ENCODE measurements at places on chromosomes 1 and 21.

GRCh38 chr1:17207966-17208418, 3.1 kb downstream of the PADI1 start:
- peak; percentile 68 for DNase-seq

DNA sequence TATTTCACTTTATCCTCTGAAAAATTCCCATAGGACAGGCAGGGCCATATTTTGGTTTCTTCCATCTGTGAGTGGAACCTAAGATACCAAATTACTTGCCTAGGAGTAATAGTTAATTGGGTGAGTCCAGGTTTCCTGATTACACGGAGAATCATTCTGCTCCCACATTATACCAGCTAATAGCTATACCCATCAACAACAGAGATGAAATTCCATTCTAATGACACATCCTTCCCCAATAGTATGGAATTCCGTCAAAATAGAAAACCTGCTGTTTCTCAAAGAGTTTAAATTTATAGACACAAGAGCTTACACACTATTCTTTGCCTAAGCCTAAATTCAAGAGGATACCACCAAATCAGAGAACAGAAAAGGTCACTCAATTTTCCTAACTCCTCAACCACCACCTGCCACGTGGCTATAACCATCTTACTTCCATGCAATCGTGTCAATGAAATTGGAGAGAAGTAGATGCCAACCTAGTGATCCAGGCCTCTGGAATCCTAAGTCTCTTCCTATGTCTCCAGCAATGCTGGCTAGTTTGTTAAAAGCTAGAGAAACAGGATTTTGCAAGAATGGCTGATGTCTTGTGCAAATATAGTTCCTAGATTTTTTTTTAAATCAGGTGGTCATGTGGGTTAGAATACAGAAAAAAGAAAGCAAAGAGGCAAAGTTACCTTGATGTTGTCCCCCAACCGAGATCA, 6.2 kb downstream of the PPT1 start:
- no peak for DNase-seq

- DNase-seq = no peak
These were observed 128.2 kb downstream of the DMRTB1 start for GRCh38 chr1:53587252-53587988.

DNA sequence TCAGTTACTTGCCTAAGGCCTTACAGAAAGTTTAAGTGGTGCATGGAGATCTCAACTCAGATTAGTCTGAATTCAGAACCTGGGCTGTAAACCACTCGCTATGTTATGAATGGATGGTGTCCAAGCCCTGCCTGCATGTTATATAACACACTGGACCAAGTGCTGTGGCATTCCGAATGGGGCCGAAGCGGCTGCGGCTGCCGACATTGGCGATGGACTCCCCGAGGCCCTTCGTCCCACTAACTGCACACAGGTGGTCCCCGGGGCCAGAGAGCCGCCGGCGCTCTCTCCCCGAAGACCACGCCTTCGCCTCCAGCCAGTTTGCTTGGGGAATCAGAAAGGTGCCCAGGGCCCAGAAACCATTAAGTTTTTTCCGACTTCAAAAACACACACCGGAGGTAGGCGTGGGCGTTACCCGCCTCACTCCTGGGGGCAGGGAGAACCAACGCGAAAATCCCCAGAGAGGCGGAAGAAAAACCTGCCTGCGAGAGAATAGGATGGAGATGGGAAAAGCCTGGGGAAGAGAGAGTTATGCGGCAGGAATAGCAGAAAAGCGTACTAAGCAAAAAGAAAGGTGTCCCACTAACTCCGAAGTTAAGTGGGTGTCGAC, 579 bp upstream of the TENT5C start:
- DNase-seq = no peak

DNA sequence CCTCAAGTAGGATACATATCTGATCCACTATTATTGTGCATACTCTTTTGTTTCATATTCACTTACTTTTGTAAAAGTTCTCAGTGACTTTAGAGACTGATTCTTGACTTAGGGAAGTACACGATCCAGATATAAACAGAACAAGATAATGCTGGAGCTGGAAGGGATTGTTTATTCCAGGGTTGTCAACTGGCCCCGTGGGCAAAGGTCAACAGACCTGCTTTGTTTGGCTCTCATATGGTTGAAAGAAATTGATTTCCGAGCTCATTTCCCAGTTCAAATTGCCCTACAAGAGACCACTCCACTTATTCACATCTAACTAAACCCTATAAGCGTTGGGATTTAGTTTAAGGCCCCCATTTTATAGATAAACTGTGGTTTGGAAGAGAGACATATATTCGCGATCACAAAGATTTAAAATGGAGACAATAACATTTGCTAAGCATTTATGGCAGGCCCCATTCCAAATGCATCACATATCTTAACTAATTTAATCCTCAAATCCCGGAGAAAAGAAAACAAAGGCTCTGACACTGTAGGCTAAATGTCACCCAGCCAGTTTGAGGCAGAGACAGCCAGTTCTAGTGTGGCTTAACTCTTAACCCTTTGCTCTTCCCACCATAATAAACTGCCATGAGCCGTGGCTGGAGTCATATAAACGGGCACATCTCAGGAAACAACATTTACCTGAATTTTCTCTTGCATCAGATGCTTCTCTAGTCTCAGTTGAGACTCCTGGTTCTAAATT, 20.6 kb downstream of the REG4 start:
- no peak for DNase-seq

- peak; percentile 16 for DNase-seq
These were observed 214.7 kb upstream of the EDN2 start for GRCh38 chr1:41698916-41699860.

DNA sequence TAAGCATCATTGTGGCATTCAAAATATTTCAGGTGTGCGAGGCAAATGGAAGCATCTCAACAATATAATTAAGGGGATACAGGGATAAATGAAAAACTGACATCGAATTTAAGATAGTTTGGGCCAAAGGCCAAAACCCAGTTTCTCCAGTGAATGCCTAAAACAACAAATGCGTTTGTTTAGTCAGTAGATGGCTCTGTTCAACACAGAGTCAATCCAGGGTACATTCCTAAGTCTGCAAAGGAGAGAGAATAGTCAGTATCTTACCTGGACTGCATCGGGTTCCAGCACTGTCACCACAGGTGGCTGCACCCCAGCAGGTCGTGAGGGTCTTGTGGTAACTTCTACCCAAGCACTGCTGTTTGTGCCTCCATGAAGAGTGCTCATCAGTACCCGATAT, 321.1 kb downstream of the KCTD3 start:
- DNase-seq = no peak

DNA sequence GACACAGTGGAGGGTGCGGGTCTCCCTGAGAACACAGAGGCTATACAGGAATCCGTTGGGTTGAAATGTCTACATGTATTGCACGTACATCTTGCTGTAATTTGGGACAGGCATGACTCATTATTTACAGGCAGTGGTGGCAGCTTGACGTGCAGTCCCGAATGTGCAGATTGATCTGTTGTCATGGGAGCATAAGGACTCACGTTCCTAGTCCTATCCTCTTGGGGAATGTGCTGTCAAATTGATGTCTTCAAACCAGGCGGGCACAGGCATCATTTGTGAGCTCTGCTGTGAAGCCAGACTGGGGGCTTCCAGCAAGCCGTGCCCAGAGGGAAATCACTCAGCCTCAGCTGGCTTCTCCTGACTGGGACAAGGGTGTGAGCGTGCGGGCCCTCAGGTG, 40.5 kb downstream of the S100B start:
- DNase-seq = no peak

DNA sequence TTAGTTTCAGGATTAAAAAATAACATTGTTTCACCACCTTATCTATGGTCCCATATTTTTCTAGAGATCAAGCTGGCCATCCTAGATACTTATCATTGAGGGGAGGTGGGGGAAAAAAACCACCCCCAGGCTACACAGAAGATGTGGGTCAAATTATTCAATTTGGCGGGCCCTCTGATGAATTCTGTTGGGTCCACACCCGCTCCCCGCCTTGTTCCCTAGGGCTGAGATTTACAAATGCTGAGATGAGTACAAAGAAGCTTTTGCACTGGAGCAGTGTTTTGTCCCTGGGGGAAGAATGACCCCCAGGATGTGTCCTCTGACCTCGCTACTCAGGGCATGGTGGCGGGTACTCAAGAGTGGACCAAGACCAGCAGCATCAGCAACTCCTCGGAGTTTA, 246.9 kb upstream of the TMEM51 start:
- no peak for DNase-seq

DNA sequence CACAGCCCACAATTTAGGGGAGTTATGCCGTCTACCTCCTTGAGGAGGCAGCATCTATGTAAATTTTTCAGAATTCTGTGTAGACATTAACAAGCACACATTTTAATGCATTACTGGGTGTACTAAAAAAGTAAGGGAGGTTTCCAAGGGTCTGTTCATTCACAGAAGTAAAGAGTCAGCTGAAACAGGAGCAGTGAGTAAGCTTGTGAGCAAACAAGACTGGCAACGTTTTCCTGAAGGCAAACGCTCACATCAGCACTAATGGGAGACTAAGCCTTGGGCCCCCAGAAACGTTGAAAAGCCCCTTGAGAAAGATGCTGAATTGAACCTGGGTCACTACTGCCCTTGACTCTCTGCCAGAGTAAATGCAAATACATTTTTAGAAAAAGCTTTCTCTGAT, 25.7 kb downstream of the RPRD2 start:
- no peak for DNase-seq

DNA sequence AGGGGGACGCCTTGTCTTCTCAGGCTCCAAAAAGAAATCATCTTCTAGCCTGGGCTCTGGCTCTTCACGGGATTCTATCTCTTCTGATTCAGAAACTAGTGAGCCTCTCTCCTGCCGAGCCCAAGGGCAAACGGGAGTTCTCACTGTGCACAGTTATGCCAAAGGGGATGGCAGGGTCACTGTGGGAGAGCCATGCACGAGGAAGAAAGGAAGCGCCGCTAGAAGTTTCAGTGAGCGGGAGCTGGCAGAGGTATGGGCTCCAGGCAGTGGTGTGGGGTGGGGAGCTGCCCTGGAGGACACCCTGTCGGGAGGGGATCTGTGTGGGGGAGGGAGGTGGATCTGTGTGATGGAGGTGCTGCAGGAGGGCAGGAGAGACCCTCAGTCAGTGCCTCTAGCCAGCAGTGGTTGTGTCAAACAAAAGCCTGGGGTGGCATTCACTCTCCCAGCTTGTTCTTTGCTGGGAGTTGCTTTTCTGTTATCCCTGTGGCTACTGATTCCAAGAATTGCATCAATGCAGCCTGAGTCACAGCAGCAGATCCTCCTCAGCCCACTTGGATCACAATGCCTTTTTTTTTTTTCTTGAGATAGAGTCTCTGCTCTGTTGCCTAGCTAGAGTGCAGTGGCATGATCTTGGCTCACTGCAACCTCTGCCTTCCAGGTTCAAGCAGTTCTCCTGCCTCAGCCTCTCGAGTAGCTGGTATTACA, 21.8 kb downstream of the KDM4A start:
- DNase-seq = no peak

- DNase-seq = no peak
These were observed 247.8 kb downstream of the NCAM2 start for GRCh38 chr21:21246007-21246406.

GRCh38 chr1:211722277-211723175, 47.1 kb upstream of the NEK2 start:
- DNase-seq = no peak

- DNase-seq = no peak
These were observed 605.0 kb upstream of the PKN2 start for GRCh38 chr1:88079036-88079435.

DNA sequence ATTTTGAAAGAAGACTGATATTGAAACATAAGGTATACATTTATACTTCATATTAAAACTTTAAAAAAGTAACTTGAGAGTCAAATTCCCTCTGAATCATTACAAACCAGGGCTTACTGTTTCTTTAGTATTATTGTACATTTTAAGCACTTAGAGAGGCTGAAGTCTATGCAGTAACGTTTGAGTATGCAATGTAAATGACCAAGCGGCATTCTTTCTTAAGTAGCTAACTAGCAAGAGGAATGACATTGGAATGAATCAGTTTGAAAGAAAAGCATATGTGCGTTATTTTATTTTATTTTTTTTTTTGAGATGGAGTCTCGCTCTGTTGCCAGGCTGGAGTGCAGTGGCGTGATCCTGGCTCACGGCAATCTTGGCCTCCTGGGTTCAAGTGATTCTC, 24.3 kb downstream of the WNT2B start:
- no peak for DNase-seq

DNA sequence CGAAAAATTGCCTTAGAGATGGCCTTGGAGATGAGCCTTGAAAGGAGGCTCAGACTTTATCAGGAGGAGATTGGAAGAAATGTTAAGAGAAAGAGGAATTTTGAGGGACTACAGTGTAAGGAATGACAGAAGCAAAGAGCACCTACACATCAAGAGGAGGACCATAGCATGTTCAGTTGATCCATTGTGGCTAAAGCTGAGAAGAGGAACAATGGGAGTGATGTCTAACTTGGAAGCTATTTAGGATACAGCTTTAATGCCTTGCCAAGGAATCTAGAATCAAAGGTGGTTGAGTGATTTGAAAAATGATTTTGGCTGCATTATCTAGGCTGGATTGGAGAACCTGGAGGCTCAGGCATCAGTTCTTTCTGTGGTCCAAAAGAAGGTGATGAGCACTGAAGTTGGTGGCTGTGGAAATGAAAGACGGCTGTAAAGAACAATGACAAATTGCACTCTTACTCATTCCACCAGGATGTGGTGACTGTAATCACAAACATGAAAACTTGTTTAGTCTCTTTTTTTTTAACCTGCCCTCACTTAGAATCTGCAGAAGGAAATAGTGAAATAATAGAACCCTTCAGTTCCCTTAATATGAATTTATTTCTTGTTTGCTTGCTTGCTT, 11.3 kb downstream of the FAM20B start:
- DNase-seq = no peak

GRCh38 chr1:6592865-6593593, 9.6 kb downstream of the KLHL21 start:
- no peak for DNase-seq

DNA sequence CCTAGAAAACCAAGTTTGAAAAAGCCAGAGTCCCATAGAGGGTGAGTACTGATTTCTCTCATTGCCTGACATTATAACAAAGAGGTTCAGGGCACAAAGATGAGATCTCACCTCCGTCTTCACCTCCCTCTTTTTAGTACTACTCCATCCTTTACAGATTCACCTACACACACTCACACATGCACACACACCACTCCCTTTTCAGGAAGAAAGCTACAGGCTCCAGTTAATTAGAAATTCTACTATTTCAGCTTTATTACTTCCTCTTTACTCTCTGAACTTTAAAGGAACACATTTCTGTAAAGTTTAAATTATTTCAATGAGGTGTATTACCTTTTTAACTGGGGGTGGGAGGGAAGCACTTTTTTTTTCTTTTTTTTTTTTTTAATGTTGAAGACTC, 59.6 kb upstream of the PRDX6 start:
- DNase-seq = no peak
